ENCODE measurements at places on chromosomes 4 and X.

- no peak for DNase-seq
These were observed 68.5 kb upstream of the MAP9 start for GRCh38 chr4:155445306-155445705.

- DNase-seq = no peak
These were observed 179.7 kb upstream of the TET2 start for GRCh38 chr4:104967034-104967401.

DNA sequence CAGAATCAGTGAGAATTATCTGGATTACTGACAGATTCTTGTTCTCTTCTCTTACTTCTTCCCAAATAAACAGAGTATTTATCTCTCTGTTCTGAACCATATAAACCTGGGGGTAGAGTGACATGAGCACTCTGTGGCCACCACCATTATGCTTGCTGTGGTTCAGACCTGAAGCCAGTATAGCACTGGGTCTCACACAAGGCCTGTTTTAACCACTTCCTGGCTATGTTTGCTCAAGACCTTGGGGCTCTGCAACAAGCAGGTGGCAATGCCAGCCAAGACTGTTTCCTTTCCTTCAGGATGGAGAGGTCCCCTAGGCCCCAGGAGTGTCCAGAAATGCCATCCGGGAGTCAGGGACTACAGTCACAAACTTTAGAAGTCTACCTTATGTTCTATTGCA, 21.7 kb upstream of the HEPH start:
- no peak for DNase-seq

DNA sequence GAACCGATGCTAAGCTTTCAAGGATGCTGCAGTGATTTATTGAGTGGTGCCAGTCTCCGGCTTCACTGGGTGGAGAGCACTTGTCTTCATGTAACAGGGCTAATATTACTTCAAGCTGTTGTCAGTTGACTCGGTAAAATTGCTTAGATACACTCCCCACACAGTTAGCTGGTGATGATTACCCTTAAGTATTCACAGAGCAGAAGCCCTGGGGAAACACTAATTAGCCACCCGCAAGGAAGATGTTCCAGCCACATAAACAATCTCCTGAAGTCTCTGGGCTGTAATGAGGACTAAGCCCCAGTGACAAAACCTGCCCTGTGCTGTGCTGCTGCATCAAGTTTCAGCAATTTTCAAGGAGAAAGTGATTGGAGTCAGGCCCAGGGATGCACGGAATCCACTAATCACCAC, 37.3 kb upstream of the GK2 start:
- no peak for DNase-seq

- DNase-seq = no peak
These were observed 4.0 kb downstream of the CDKN2AIP start for GRCh38 chr4:183448436-183448835.

DNA sequence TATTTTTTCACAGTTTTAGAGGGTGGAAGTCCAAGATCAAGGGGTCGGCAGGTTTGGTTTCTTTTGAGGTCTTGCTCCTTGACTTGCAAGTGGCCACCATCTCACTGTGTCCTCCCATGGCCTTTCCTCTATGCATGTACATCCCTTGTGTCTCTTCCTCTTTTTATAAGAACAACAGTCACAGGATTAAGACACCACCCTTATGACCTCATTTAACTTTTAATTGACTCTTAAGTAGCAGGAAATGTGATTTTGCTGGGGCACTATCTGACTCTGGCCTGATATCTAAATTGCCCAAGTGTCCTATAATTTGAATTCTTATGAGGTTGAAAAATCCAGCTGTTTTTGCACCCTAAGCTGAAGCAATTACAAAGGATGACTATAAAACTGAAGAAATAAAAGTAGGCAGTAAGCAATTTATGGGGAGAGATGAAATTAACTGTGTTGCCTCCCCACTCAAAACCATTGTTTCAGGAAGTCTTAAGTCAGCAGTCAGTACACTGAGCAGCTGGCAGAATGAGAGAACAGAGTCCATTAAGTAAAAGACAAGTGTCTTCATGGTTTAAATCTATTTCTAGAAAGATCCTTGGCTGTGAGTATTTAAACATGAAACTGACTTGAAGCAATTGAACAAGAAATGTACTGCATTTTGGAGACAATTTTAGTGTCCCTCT, 601.3 kb downstream of the SPRY1 start:
- DNase-seq = no peak

- no peak for DNase-seq
These were observed 154.0 kb downstream of the GASK1B start for GRCh38 chr4:158018831-158019230.

DNA sequence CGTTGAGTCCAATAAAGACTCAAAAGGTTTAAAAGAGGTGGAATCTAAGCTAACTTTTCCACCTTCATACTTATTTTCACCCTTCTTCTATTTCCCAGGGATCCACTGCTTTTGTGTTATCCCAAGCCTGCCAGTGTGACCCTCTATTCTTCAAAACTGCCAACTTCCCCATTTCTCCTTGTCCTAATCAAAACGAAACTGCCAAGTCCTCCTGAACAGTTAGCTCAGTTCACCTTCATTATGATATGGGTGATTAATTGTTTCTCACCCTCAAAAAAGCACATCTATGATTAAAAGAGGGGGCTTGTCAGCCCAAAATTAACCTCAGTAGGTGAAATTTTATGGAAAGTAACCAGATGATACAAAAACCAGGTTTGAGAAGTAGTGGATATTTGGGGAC, 108.4 kb downstream of the GUCY2F start:
- DNase-seq = no peak

- no peak for DNase-seq
These were observed 122.6 kb downstream of the SORBS2 start for GRCh38 chr4:185689407-185689806.

DNA sequence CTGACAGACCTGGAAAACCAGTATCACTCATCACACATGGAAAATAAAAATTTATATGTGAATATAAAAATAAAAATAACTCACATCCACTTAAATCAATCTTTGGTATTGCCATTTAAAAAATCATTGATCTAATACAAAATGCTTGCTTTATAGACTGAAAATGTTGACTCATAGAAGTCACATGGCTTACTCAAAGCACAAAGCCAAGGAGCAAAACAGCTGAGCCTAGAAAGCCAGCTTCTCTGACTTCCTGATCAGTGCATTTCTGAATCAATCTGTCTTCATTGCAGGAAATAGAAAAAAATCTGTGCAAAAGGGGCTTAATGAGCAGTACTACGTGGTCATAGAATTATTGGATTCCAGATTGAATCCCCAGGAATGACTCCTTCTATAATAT, 176.9 kb upstream of the HS3ST1 start:
- DNase-seq = no peak

DNA sequence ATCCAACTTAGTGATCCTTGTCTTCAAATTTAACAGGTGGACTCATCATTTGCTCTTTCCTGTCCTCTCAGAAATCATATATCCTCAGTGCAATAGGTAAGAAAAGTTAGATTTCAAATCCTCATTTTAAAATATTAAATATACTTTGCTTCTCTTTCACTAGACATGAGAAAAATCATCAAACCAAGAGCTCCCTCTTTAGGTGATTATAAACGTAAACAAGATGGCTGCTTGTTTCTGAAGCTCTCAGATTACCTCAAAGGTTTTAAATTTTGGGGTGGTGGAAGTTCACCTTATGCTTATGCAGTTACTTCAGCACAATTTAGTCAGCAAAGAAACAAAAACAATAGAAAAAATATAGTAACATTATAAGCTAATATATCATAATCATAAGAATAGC, 27.3 kb downstream of the CSN3 start:
- no peak for DNase-seq

DNA sequence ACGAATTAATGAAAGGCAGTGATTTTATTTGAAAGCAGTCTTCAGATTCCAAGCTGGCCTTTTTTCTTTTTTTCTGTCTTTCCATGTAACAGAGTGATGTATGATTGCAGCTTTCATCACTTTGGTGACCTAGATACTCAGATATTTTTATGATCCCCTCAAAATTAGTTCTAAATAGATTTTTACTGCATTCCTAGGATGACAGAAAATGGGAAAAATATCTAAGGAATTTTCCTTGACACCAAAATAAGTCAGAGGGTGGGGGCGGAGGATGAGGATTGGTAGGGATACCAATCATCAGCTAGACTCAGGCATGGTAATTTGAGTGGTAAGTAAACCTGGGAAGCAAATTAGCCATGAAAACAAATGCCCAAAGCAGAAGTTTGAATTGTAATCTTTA, 11.9 kb upstream of the HMGB2 start:
- DNase-seq = no peak

- DNase-seq = no peak
These were observed 56.0 kb downstream of the RAI2 start for GRCh38 chrX:17805120-17805519.

DNA sequence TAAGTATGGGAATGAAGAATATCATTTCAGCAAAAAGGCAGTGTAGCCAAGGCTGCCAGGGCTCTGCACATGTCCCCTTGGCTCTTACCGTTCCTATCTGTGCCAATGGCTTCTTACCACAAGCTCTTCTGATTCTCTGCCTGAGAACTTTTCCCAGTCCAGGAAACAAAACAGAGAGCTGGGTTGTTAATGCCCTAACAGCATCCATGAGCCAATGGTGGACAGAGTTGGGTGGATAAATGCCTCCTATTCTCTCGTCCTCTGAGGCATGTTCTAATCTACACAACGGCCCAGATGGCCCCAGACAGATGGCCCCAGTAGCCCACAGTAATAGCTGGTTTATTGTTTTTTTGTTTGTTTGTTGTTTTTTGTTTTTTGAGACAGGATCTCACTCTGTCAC, 28.0 kb downstream of the SCD5 start:
- DNase-seq = no peak

- no peak for DNase-seq
These were observed 1530.1 kb upstream of the PABPC4L start for GRCh38 chr4:135731682-135732081.

- DNase-seq = no peak
These were observed 47.4 kb upstream of the MND1 start for GRCh38 chr4:153297116-153297515.

GRCh38 chr4:16516796-16517439, 290.6 kb upstream of the TAPT1 start:
- peak; percentile 45 for DNase-seq

Data from AG09319 (cell line).